Peyer's patch (tissue), 4 donors: ENCODE measurements at places on chromosomes 1 and 21. TPM values are rescaled to one million over a fixed set of nuclear protein-coding genes. Genes with fewer than 3 reads are reported as not detected.

- no peaks in the 10 kb centered on the region for H3K27me3 ChIP-seq
- no peaks in the 10 kb centered on the region for H3K36me3 ChIP-seq
- no peak overlapping the region for H3K27ac ChIP-seq
- H3K4me3 ChIP-seq: no peak overlapping the region
- H3K4me1 ChIP-seq: no peaks in the 10 kb centered on the region
- DNase-seq: no peak
Observed at GRCh38 chr1:115310581-115311473, 27.2 kb downstream of the NGF start.

- H3K27ac ChIP-seq: peak overlapping the region; percentile 57
- no peaks in the 10 kb centered on the region for H3K27me3 ChIP-seq
- H3K36me3 ChIP-seq: no peaks in the 10 kb centered on the region
- H3K4me3 ChIP-seq: no peak overlapping the region
Observed at GRCh38 chr1:160863061-160863773, 530 bp upstream of the CD244 start.

DNA sequence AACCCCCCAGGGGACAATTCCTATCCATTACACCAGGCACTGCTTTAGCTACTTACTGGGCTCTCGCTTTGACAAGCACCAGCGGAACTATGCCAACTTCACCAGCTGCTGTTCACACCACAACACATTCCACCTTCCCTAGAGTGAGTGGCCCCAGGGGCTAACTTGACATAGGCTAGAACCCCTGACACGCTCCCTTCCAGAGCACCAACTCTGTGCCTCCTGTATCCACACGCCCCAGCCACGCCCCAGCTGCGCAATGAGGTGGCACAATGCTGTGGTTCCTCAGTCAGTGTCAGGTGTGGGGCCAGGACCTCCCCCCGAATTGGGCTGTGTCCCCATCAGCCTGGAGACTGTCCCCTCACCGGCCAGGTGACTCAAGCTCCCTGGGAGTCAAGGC, 11.7 kb upstream of the FGR start:
- H3K36me3 ChIP-seq: no peaks in the 10 kb centered on the region
- H3K27ac ChIP-seq: no peak overlapping the region
- H3K4me1 ChIP-seq: peaks cover 16% of the 10 kb centered on the region
- no peak overlapping the region for H3K4me3 ChIP-seq

GRCh38 chr1:55172272-55172671, 42.9 kb downstream of the USP24 start:
- no peak overlapping the region for H3K4me3 ChIP-seq
- H3K4me1 ChIP-seq: no peaks in the 10 kb centered on the region
- H3K27me3 ChIP-seq: no peaks in the 10 kb centered on the region
- H3K36me3 ChIP-seq: peaks cover 35% of the 10 kb centered on the region
- DNase-seq: no peak
- H3K27ac ChIP-seq: no peak overlapping the region

DNA sequence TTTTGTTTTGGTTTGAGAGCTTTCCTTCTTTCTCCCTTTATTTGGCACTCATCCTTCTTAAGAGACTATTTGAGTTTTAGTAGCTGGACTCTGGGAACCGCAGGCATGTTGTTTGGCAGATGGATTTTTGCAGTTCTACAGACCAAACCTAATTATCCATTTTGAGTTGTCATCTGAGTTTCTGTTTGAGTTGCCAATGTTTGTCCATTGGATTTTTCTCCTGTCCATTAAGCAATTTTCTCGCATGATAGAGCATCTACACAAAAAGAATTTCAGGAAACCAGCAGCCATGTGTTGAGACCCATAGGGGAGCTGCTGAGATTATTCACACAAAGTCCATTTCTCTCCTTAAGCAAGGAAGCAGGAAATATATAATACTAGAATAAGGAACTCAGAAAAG, 17.2 kb upstream of the CXADR start:
- no peak for DNase-seq
- no peaks in the 10 kb centered on the region for H3K27me3 ChIP-seq
- H3K4me1 ChIP-seq: no peaks in the 10 kb centered on the region
- no peaks in the 10 kb centered on the region for H3K36me3 ChIP-seq
- no peak overlapping the region for H3K4me3 ChIP-seq

RSPH1 gene
- total RNA-seq: 11.0 TPM

VWA5B1 gene
- not detected for total RNA-seq

GLIS1 gene
- 1.7 TPM for total RNA-seq

ERI3 gene
- total RNA-seq: 29.2 TPM
